ENCODE measurements at places on chromosomes 7 and 10.

- DNase-seq: no peak
Observed at GRCh38 chr10:72095195-72095594, 6.8 kb upstream of the SPOCK2 start.

- DNase-seq: no peak
Observed at GRCh38 chr10:79209831-79210230, 137.4 kb upstream of the PPIF start.

DNA sequence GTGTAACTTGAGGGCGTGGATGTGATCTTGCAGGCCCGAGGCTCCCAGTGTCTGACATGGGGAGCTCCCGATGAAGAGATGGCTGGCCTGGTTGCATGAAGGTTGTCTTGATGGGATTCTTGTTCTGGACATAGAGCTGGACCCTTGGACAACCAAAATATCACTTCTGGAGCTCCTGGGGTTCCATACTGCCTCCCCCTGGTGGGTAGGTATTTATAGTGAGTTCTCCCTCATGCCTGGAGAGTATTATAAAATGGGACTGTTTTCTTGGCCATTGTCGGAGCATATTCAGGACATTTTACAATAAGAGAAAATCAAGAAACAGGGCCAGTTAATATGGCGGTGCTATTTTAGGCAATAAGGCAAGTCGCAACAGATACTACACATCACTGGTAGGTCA lies 32.6 kb upstream of the GIMAP8 start:
- no peak for DNase-seq

DNA sequence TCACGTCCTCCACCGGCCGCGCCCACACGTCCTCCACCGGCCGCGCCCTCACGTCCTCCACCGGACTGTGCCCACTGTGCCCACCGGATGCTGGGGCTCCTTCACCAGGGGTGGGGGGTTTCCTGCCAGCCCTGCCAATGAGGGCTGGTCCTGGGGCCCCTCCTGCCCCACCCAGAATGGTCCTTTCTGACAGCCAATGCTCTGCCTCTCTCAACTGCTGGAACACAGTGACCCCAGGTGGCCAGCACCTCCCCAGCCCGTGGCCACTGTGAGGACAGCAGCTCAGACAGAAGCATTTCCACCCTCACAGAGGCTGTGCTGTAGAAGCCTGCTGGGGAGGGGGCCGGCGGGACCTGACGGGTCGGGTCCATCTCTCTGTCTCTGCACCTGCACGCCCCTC lies 90.1 kb upstream of the DNAAF5 start:
- DNase-seq: no peak

DNA sequence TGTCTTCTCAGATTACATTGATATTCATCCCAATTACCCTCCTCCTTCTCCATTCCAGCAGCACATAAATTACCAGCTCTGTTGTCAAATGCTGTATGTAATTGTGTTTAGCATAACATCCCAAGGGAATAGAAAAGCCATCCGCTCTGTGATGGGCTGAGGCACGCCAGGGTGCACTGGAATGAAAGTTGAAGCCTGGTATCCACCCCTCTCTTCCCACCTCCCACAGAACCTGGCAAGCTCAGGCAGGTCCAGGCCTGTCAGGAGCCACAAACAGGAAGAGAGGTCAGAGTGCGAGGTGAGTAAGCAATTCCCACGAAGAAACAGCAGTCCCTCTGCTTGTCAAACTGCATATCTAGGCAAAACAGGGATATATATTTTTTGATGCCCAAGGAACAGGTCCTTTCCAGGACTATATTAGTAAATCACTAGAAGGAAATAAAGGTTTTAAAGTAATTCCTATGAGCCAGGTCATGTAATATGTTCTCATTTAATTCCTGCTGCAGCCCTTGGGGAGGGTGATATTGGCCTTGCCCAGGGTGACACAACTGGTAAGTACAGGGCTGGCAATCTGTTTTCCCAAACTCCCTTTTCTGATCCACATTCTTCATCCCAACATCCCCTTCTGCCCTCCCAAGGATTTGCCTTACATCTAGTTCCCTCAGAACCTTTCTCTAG lies 155.6 kb upstream of the GHITM start:
- peak; percentile 35 for DNase-seq

DNA sequence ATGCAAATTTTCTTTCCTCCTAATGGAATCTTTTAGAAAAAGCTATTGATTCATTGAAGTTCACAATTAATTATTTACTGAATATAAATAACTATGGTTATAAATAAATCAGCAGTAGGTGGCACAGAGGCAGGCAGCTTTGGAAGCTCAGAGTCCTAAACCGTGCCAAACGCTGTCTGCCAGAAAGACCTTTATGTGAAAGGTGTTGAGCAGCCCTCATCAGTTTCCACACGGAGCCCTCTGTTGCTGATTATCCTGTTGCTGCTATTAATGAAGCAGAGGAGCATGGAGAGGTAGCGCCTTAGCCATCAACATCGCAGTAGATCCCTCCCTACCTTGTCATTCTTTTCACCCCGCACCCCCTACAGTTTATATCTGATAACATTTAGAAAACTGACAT lies 51.0 kb downstream of the RTKN2 start:
- DNase-seq: no peak

DNA sequence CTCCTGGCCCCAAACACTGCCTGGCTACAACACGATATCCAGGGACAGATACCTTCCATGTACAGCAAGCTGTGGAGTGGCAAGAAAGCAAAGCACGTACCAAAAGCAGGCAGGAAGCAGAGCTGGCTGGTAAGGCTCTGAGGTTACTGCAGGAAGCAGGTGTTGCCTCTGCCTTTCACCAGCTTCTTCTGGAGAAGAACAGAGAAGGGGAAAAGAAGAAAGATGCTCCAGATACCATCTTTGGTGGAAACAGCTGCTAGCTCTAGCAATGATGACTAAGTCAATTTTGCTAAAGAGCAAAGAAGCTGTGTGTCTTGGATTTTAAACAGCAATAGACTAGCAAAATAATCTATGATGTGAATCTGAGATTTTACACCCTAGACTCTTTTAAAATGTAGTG lies 34.9 kb upstream of the PRSS1 start:
- no peak for DNase-seq

DNA sequence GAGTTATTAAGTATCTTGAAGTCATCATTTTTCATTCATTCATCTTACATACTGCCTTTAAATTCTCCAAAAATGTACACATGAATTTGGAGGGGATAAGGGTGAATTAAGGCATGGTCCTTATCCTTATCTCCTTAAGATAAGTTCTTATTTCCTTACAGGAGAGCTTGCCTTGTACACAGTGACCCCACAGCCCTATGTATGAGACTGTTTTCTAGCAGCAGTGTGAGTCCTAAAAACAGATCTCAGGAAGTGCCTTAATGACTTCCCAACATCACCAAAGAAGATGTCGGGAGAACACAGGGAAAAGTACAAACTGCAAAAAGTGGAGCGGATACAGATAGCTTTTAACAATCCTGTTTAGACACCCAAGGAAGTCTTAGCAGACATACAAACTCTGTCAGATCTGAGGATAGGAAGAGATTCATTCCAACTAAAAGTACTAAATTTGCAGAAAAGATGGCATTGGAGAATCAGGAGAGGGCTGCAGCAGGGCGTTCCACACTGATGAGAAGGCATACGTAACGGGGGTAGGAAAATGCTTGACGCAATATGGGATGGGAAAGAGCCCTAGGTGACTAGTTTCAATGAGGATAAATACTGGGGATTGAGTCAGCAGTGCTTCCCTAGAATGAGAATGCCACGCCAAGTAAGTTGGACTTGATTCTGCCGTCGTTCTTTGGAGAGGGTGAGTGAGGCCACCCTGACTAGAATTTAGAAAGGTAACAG lies 570.2 kb downstream of the PARD3 start:
- DNase-seq: no peak

- DNase-seq: no peak
Observed at GRCh38 chr7:84085147-84085546, 109.4 kb downstream of the SEMA3A start.

- DNase-seq: no peak
Observed at GRCh38 chr10:76492026-76492425, 1060.6 kb downstream of the LRMDA start.

GRCh38 chr7:14191686-14192098 lies 202.2 kb upstream of the ETV1 start:
- no peak for DNase-seq

DNA sequence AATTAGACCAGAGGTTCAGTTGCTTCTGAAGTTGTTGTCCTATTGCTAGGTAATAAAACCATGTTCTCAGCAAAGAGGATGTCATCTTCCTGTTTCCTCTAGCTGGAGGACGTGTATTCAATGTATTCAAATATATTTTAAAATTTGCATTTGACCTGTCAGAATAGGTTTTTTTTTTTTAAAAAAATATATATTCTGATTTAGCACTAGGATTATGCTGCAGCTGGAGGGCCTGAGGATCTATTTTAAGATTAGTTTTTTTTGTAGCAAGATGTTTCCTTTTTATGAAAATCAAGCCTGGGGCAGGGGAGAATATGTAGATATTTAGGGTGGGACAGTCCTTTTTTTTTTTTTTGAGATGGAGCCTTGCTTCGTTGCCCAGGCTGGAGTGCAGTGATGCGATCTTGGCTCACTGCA lies 337.0 kb downstream of the FRMD4A start:
- DNase-seq: no peak

DNA sequence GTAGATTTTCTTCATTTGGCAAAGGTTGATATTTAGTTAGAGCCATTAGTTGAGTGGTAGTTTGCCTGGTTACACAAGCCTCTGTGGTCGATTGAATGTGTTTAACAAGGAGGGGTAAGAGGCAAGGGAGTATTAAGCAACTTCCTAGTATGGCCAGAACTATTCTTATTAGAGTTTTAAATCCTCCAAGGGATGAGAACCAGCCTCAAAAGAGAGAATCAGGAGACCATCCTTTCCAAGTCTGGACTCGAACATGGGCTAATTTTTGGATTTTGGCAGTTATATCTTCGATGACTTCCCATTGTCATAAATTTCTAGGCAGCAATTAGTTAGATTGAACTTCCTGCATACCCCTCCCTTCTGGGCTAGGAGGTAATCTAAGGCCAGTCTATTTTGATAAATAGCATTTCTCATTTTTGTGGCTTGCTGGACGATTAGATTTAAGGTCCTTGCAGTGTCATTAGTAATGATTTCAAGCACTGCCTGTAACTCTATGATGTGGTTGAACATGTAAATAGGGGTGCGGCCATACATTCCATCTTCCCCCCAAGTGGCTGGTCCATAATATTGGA lies 219.5 kb upstream of the KCND2 start:
- no peak for DNase-seq

- no peak for DNase-seq
Observed at GRCh38 chr7:20601121-20601520, 14.3 kb upstream of the ABCB5 start.

- DNase-seq: no peak
Observed at GRCh38 chr10:123998197-123999141, 94.9 kb downstream of the CHST15 start.

- DNase-seq: peak; percentile 18
Observed at GRCh38 chr7:104980841-104981671, 32.9 kb upstream of the KMT2E start.

- DNase-seq: no peak
Observed at GRCh38 chr10:85222300-85222699, 893.9 kb downstream of the CCSER2 start.

- no peak for DNase-seq
Observed at GRCh38 chr10:33455029-33455428, 120.6 kb upstream of the NRP1 start.

DNA sequence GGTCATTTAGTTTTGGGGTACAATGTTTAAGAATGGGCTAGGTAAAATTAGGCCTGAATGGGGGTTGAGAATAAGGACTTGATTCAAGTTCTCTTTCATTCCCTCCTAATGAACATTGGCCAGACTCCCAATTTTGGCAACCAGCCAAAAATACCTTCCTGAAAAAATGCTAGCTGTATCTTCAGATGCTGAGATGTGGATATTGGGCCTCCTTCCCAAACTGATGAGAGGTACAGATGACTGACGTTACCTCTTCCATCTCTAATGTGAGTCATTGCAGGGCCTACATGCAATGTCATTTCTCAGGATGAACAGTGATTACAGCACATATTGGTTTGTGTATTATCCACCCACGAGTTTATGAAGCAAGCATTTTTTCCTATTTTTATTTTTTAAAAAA lies 151.6 kb downstream of the SND1 start:
- no peak for DNase-seq

- no peak for DNase-seq
Observed at GRCh38 chr10:22597138-22597537, 117.2 kb downstream of the PIP4K2A start.

- no peak for DNase-seq
Observed at GRCh38 chr7:38232502-38233366, 40.7 kb downstream of the TARP start.

GRCh38 chr10:125083576-125083920 lies 76.8 kb downstream of the CTBP2 start:
- DNase-seq: no peak

GRCh38 chr10:117486606-117487005 lies 55.9 kb upstream of the EMX2 start:
- no peak for DNase-seq

DNA sequence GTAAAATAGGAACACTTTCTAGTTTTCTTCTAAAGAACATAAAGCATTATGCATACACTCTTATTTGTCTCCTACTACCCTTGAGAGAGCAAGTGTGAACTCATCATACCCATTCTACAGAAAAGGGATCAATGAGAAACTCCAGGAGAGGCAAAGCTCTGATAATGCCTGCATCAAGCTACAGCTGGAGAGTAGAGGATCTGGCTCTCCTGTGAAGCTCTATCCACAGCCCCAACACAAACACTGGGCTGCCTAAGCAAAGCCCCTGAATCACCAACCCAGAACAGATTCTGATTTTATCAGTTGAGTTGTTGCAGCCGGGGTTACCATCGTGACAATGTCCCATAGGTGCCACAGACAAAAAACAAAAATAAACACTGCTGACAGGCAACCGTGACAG lies 74.9 kb downstream of the NUDCD3 start:
- DNase-seq: no peak

- DNase-seq: no peak
Observed at GRCh38 chr7:74489997-74490945, 36.6 kb downstream of the GTF2IRD1 start.

DNA sequence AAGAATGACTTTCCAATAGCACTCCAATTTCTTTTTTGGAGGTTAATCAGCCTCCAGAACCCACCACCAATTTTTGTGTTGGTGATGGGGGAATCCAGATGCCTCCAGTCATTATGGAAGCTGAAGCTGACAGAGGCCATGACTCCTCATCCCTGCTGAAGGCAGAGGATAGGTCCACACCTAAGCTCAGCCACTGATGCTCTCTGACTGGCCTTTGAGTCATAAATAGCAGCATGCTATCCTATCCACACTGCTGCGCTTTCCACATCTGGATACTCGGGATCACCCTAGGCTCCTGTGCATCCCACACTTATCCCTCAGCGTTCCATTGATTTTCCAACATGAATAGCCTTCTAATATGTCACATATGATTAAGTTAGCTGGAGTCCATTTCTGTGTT lies 124.2 kb downstream of the TES start:
- DNase-seq: no peak

DNA sequence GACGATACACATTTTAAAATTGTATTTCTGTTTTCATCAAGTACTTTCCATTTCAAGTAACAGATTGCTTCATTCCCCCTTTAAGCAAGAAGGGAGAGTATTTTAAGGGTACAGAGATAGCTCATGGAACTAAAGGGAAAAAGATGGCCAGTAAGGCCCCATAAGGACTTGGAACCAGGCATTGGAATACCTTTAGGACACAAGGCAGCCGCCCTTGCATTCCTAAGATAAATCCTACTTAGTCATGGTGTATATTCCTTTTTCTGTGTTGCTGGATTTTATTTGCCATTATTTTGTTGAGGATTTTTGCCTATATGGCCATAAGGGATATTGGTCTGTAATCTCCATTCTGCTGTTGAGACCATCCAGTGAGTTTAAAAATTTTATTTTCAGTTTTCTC lies 49.2 kb downstream of the BTRC start:
- DNase-seq: no peak

Measured in nephron progenitor cell (in vitro differentiated cells).